Astrocyte of the spinal cord (primary cell): ENCODE measurements at places on chromosomes 7 and 10.
A peak's percentile ranks its signal among the peaks of the same experiment; 100 is the strongest.

- peak; percentile 33 for DNase-seq
These were observed 5.0 kb downstream of the SKIDA1 start for GRCh38 chr10:21520509-21520908.

GRCh38 chr7:142868188-142868985 lies 13.5 kb downstream of the EPHB6 start:
- no peak for DNase-seq

- DNase-seq, result peak; percentile 89
These were observed 14.3 kb downstream of the SEMA3D start for GRCh38 chr7:85172530-85172941.

DNA sequence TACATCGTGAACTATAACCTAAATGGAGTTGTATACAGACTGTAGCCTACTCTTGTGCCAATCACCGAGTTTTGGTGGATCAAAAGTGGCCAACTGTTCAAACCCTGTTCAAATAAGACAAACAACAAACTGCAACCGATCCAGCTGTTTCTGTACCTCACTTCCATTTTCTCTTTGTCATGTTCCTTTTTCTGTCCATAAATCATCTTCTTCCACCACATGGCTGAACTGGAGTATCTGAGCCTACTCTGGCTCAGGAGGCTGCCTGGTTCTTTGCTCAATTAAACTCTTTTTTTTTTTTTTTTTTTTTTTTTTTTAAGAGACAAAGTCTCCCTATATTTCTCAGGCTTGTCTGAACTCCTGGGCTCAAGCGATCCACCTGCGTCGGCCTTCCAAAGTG lies 59.0 kb upstream of the NPVF start:
- no peak for DNase-seq

DNA sequence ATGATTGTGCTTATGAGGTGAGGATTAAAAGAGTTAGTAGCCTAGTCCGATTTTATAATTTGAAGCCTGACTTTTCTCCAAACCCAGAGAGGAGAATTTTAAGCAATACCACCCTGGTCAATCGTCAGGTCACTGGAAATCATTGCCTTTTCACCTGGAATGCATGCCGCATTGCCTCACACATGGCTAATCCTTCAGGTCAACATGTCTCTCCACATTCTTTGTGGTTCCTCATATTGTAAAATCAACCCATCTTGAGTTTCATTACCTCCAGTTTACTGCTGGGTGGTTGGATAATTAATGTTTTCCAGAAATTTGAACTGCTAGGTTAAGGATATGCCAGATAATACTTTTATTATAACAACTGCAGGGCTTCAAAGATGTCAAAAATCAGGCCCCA lies 55.6 kb upstream of the SEMA3E start:
- no peak for DNase-seq
